ENCODE measurements at places on chromosomes 12 and 14. TPM values are rescaled to one million over a fixed set of nuclear protein-coding genes. Genes with fewer than 3 reads are reported as not detected.

The ANKRD33 gene
- total RNA-seq = 1.5 TPM

The AQP2 gene
- total RNA-seq = not detected

The TMEM119 gene
- 143 TPM for total RNA-seq

The HRK gene
- under 0.01 TPM for total RNA-seq

The SAMD4A gene
- 27.0 TPM for total RNA-seq

The FKBP3 gene
- total RNA-seq = 19.5 TPM

The CCDC196 gene
- not detected for total RNA-seq

The TSPAN9 gene
- total RNA-seq = 4.4 TPM

The GPR132 gene
- not detected for total RNA-seq

The DLK1 gene
- not detected for total RNA-seq

The KRT86 gene
- not detected for total RNA-seq

The HSPB8 gene
- 4.3 TPM for total RNA-seq

The SLCO1C1 gene
- not detected for total RNA-seq

The PTCSC3 gene
- not detected for total RNA-seq

The ADCY4 gene
- 3.7 TPM for total RNA-seq

Data from subcutaneous preadipocyte (primary cell).